Natural killer cell (primary cell): ENCODE measurements at places on chromosomes 5 and 9.

DNA sequence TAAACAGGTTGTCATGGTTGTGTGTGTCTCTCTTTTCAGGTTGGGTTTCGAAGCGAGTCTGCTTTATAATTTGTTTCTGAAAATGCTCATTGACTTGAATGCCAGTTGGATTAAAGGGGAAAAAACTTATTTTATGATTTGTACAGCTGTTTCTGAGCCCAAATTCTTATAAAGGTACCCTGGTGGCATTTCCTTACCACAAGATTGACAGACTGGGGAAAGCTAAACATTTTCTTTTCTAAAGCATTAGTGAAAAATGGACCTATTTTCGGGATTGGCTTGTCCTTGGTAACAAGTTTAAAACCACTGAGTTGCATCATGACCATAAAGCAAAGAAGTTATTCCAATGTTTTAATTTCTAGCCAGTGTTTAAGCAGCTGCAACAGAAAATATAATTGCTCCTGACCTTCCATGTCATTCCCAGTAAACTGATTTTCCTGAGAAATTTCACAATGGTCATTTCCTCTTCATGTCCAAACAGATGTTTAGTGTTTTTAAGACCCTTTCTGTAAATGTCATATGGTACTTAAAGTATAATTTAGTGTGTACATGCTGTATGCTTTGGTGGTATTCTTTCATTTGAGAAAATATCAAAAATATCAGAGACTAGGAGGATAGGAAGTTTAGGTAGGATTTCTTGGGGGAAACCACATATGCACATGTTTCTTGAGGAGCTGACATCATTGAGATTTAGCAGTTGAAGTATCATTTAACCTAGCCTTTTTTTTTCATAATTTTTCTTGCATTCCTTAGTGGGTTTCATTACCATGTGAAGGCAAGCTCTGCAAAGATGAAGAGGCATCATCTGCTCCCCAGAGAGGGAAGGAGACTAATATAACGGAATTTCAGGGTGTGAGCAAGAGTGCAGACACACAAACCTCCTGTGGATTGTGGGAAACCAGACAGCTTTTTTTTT is 667.1 kb upstream of the RGMB start:
- no peak for DNase-seq

- DNase-seq = no peak
Measured at GRCh38 chr9:133950629-133951111, 41.5 kb downstream of the VAV2 start.

DNA sequence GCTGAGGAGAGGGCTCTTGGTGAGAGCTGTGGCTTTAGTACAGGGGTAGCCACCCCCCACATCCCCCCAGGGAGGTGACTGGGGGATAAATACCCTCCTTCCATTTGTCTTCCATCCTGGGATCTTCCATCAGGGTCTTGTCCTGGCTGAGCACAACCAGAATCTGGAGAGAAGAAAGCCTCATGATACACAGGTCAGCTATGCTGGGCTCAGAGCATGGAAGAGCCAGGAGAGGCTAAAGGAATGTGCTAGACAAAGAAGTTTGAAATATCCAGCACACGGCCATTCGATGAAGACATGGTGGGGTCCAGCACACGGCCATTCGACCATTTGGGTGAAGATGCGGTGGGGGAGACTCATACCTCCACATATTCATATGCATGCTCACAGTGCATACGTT is 30.0 kb downstream of the ROPN1L start:
- no peak for DNase-seq

DNA sequence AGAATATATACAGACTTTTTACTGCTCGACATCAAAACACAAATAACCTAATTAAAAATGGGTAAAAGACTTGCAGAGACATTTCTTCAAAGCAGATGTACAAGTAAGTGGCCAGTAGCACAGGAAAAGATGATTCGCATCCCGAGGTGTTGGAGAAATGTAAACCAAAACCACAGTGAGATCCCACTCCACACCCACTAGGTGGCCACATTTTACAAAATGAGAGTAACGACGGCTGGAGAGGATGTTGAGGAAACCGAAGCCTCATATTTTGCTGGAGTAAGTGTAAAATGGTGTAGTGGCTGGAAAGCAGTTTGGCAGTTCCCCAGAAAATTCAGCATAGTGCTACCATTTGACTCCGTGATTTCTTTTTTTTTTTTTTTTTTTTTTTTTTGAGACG is 21.3 kb upstream of the GBGT1 start:
- peak; percentile 76 for DNase-seq

- no peak for DNase-seq
Measured at GRCh38 chr5:89268460-89268859, 385.5 kb upstream of the MEF2C start.

DNA sequence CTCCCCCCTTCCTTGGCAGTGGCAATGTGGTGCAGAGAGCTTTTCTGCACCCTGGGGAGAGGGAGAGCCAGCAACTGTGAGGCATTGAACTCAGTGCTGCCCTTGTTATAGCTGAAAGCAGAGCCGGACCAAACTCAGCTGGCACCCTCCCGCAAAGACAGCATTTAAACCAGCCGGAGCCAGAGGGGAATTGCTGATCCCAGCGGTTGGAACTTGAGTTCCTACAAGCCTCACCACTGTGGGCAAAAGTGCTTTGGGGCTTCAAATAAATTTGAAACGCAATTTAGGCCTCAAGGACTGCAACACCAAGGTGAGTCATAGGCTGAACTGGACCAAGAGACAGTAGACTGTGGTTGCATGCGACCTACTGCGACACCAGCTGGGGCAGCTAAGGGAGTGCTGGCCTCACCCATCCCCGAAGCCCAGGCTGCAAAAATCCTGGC is 207.6 kb upstream of the CDKN2B start:
- no peak for DNase-seq

- DNase-seq = no peak
Measured at GRCh38 chr5:149735066-149735465, 5.0 kb downstream of the PPARGC1B start.

DNA sequence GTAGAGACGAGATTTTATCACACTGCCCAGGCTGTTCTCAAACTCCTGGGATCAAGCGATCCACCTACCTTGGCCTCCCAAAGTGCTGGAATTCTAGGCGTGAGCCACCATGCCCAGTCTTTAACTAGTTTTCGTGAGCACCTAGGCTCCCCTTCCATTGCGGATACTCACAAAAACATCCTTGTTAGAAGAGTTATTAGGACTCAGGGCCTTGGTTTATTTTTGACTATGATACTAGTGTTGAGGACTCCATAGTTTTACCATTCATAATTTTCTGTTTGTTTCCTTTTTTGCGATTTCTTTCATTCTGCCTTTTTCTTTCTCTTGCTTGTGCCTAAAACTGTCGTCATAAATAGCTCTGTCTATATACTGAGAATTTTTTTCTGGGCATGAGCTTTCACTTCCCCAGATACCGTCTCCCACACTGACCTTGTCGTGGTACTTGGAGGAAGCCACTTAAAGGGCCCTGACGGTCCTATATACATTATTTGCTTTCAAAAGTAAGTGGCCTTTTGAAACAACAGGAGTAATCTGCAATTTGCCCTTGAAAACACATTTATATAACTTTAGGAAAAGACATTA is 5.2 kb downstream of the F2R start:
- no peak for DNase-seq

GRCh38 chr5:140381351-140381750 is 20.3 kb upstream of the ANKHD1 start:
- no peak for DNase-seq

DNA sequence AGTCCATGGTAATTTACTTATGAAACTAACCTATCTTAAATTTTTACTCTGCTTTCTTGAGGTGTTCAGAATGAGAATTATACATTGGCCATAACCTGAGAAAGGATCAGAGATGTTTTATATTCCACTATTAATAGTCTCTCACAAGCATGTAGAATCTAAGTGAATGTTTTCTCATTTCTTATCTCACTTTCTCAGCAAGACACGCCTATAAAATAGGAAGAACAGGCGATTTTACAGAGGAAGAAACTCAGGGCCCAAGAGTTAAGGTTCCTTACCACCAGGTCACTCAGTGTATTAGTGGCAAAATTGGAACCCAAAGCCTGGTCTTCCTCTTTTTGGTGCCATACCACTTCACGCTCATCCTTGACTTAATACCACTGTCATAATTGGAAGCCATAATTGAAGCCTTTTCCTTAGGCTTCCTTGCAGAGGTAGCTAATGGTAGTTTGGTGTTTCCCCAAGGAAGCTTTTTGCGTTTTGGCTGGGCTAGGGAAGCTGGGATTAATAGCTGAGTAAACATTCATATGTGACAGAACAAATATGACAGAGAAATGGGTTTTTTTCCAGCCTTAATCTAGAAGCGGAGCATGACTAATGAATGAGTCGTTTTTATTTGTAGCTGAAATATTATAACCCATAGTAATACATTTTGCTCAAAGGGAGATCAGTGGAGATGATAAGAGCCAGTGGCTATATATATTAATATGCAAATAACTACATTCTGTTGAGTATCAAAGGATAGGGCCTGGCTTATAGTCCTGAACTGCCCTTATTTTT is 16.9 kb downstream of the HMGXB3 start:
- no peak for DNase-seq

DNA sequence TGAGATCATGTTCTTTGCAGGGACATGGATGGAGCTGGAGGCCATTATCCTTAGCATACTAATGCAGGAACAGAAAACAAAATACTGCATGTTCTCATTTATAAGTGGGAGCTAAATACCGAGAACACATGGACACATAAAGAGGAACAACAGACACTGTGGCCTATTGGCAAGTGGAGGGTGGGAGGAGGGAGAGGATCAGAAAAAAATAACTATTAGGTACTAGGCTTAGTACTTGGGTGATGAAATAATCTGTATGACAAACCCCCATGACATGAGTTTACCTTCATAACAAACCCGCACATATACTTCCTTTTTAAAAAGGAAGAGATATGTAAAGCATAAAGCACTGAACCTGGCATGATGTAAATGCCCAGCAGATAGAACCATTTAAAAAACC is 99.0 kb downstream of the MEGF10 start:
- DNase-seq = no peak

DNA sequence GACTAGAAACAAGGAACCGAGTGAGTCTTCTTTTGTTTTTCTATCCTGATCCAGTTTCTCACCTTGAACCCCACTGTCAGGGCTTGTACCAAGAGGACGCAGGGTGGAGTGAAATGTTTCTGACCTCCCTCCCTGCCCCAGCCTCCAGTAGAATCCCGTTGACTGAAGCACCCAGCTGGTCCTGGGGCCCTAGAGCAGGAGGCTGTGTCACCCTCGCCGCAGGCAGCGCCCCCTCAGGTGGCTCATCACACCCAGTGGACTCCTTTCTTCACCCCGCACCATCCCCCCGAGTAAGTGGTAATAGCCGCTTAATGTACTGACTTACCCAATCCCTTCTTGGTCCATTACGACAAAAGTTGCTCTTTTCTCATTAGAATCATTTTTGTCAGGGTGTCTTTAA is 53.8 kb downstream of the MVB12B start:
- DNase-seq = no peak
